ENCODE measurements at places on chromosomes 5 and 9.
A peak's percentile ranks its signal among the peaks of the same experiment; 100 is the strongest.

DNA sequence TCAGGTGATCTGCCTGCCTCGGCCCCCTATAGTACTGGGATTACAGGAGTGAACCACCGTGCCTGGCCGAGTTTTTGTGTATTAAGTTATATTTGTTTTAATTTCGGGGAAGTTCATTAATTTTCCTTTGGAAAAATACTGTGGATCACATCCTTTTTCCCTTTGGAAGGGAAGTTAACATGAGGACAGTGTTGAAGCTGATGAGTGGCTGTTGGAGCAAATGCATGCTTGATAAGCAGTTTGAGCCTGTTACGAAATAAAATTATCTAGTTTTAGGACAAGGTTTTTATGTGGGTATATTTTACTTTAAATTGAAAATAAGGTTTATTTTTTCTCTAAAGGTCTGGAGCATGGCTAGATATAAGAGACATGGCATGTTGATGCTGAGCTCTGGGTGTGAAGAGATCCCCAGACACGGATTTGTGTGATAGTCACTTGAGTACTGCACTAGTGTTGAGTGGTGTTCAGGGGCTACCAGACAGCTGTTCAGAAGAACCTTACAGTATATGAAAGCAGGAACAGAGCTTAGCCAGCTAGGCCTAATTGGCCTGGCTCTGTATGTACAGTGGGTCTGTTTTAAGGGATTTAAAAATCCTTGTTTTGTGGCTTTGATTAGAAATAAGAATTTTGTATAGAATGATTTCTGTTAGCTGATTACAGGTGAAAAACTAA, 17.4 kb downstream of the LMNB1 start:
- H3K4me1 ChIP-seq = no peaks in the 10 kb centered on the region
- H3K27me3 ChIP-seq = no peaks in the 10 kb centered on the region
- no peak overlapping the region for H3K27ac ChIP-seq
- H3K4me3 ChIP-seq = no peak overlapping the region
- no peak for DNase-seq

GRCh38 chr9:114341152-114341830, 11.6 kb downstream of the ORM2 start:
- H3K27me3 ChIP-seq = no peaks in the 10 kb centered on the region
- no peak for DNase-seq
- no peak overlapping the region for H3K4me3 ChIP-seq
- H3K36me3 ChIP-seq = peaks cover 19% of the 10 kb centered on the region

- no peaks in the 10 kb centered on the region for H3K4me1 ChIP-seq
- no peak for DNase-seq
- peaks cover 2% of the 10 kb centered on the region for H3K27me3 ChIP-seq
- H3K27ac ChIP-seq = no peak overlapping the region
- H3K4me3 ChIP-seq = no peak overlapping the region
These were observed 57.4 kb upstream of the SV2C start for GRCh38 chr5:76025790-76026189.

DNA sequence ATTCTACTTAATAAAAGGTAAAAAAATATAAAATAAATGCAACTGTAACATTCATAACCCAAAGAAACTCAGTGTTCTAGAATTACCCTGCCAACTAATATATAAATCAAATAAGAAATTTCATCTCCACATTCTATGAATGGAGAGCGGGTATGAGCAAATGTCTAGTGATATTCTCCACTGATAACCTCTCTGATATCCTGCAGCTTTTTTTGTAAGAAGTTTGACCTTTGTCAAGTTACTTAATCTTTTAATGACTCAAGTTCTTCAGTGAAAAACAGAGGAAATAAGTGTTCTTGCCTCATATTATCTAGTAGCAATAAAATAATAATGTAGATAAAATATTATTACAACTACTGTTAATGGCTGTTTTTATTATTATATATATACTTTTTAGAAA, 1275.6 kb upstream of the CDH9 start:
- no peaks in the 10 kb centered on the region for H3K27me3 ChIP-seq
- no peaks in the 10 kb centered on the region for H3K36me3 ChIP-seq
- no peak overlapping the region for H3K27ac ChIP-seq
- no peak for DNase-seq
- H3K4me1 ChIP-seq = no peaks in the 10 kb centered on the region

DNA sequence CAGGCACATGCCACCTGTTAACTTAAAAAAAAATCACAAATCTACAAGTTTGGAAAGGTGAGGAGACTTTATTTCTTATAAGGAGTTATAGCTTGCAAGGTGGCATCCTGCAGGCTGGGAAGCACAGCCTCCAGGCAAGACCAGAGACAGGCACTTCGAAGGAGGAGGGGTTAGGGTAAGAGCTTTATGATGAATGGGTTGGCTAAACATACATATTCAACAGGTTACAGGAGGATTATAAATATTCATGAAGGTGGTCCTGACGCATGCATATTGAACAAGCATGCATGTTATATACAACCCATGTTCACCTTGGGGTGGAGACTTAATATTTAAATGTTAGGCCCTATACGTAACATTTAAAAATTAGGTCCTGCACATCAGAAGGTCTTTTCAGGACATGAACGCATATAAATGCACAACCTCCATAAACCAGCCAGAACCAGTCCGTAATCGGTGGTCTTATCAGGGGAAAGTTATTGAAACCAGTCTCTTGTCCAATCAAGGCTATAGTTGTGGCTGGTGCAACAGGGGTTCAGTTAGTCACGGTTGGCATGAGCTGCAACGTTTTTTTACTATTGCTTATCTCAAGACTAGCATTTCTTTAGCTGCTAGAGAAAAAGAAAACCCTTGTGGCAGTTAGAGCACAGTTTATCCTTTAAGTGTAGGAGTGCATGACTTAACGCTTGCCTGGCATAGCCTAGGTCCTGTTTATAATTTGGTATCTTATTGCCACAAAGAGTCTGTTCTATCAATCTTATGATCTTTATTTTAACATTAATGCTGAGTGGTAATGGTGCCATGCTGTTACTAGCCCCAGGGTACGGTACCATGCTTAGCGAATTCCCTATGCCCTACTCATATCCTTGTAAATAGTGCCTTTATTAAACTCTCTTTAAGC, 72.7 kb downstream of the C9orf57 start:
- H3K27me3 ChIP-seq = no peaks in the 10 kb centered on the region
- no peak for DNase-seq
- peaks cover 11% of the 10 kb centered on the region for H3K4me1 ChIP-seq
- H3K27ac ChIP-seq = no peak overlapping the region

DNA sequence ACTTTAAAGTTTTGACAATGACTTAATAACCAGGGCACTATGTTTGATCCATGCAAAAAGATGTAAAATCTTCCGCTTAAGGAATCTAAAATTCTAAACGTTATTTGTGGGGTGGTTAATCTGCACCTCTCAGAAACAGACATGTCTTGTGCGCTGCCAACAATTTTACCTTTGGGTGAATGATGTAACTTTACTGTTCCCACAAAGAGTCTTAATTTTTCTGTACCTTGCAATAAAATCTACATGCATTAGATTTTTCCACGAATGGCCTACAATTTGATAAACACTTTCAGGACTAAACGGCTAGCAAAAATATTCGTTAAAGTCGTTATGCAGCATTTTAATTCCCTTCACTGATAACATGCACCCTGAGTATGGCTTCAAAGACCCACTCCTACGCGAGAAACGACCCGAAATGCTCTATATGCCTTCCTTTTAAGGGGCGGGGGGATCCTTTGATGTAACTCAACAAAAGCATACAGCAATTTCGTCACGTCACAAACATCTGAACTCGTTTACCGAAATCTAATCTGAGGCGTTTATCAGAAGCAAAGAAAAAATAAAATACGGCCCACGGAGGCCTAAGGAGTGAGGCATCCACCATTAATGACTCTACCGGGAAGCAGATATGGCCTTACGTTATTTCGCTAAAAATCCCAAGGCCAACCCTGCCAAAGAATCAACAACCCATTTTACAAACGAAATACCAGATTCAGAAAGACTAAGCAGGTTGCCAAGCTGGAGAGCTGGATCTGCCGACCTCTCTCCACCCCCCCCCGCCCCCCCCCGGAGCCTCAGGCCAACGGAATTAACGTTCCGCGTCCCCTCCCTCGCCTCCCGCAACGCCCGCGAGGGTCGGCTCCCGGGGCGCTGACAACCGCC, 621 bp downstream of the AK6 start:
- DNase-seq = no peak
- H3K4me1 ChIP-seq = peaks cover 2% of the 10 kb centered on the region
- H3K27ac ChIP-seq = peak overlapping the region; percentile 99
- peaks cover 22% of the 10 kb centered on the region for H3K36me3 ChIP-seq

DNA sequence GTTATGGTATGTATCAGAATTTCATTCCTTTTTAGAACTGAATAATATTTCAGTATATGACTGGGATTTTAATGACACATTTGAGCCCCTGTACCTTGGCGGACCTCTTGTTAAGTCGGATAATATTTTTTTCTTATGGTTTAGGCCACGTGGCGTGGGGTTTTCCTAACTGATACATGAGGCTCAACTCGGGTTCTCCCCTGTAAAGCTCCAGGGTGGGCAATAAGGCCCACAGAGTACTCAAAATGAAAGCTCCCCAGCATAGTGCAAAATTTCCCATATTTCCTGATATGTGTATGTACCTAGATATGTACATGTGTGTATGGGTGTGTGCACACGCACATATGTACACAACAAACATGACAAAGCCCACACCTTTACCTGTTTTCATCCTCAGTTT, 24.5 kb downstream of the TICAM2 start:
- H3K4me1 ChIP-seq = no peaks in the 10 kb centered on the region
- H3K27me3 ChIP-seq = no peaks in the 10 kb centered on the region
- no peak for DNase-seq
- no peak overlapping the region for H3K4me3 ChIP-seq
- no peaks in the 10 kb centered on the region for H3K36me3 ChIP-seq

GRCh38 chr5:54362434-54362833, 52.1 kb upstream of the ARL15 start:
- H3K4me3 ChIP-seq = no peak overlapping the region
- no peaks in the 10 kb centered on the region for H3K27me3 ChIP-seq
- peaks cover 3% of the 10 kb centered on the region for H3K4me1 ChIP-seq
- H3K36me3 ChIP-seq = no peaks in the 10 kb centered on the region
- no peak for DNase-seq
- H3K27ac ChIP-seq = no peak overlapping the region

- H3K27me3 ChIP-seq = peaks cover 2% of the 10 kb centered on the region
- no peaks in the 10 kb centered on the region for H3K36me3 ChIP-seq
These were observed 89.2 kb upstream of the LMX1B start for GRCh38 chr9:126524353-126525077.

DNA sequence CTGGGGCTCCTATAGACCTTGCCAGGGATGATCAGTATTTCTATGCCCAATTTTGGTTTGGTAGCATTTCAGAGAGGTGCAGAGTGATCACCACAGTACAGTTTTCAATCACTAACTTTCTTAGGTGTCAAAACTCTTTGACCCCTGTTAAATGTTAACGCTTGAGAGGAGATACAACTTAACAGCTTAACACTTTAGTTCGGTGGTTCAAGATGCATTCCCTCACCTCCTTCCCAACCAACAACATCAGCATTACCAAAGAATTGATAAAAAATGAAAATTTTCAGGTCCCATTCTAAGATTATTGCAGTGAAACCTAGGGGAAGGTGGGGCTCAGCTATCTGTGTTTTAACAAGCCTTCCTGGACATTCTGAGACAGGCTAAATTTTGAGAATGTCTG, 16.2 kb downstream of the ALDH1A1 start:
- H3K27me3 ChIP-seq = no peaks in the 10 kb centered on the region
- H3K4me1 ChIP-seq = peaks cover 2% of the 10 kb centered on the region
- no peak overlapping the region for H3K4me3 ChIP-seq
- no peak overlapping the region for H3K27ac ChIP-seq

GRCh38 chr5:105034401-105034763, 1471.8 kb upstream of the NUDT12 start:
- H3K27me3 ChIP-seq = no peaks in the 10 kb centered on the region
- H3K36me3 ChIP-seq = no peaks in the 10 kb centered on the region
- no peaks in the 10 kb centered on the region for H3K4me1 ChIP-seq
- no peak for DNase-seq
- no peak overlapping the region for H3K27ac ChIP-seq

DNA sequence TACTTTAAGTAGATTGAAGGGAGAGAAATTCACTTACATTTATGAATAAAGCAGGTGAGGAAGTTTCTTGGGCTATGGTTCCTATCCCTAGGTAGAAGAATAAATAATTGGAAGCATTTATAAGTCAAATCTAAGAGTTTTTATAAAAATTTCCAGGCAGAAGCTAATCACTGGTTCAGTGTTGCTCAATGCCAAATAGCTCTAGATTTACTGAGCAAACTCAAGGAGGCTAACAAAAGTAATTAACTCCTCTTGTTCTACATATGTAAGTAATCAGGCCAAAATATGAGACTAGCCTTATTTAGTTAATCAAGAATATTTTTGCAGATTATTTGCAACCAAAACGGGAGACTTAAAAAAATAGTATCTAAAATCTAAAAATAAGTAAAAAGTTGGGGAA, 472.3 kb downstream of the PLK2 start:
- no peaks in the 10 kb centered on the region for H3K27me3 ChIP-seq
- no peak overlapping the region for H3K27ac ChIP-seq
- H3K4me1 ChIP-seq = no peaks in the 10 kb centered on the region
- no peak for DNase-seq

- no peak for DNase-seq
- no peaks in the 10 kb centered on the region for H3K36me3 ChIP-seq
- no peak overlapping the region for H3K4me3 ChIP-seq
- H3K27ac ChIP-seq = no peak overlapping the region
These were observed 5.1 kb downstream of the TEX48 start for GRCh38 chr9:114676901-114677300.

DNA sequence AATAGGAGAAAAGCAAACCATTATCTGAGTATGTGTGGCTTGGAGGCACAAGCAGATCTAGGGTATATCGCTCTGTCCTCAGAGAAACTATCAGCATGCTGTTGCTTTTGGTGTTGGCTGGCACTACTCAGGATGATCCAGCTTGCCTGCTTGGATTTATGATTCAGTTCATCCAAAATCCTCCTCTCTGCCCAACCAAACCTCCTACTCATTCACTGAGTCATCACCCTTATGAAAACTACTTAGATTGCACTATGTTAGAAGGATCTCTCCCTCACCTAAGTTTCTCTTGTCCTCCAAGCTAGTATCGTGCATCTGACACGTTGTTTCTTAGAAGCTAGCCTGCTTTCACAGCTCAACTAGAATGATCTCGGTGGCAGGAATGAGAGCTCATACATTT, 14.2 kb upstream of the ZBED3 start:
- DNase-seq = no peak
- H3K36me3 ChIP-seq = no peaks in the 10 kb centered on the region
- no peaks in the 10 kb centered on the region for H3K4me1 ChIP-seq
- H3K27ac ChIP-seq = no peak overlapping the region

DNA sequence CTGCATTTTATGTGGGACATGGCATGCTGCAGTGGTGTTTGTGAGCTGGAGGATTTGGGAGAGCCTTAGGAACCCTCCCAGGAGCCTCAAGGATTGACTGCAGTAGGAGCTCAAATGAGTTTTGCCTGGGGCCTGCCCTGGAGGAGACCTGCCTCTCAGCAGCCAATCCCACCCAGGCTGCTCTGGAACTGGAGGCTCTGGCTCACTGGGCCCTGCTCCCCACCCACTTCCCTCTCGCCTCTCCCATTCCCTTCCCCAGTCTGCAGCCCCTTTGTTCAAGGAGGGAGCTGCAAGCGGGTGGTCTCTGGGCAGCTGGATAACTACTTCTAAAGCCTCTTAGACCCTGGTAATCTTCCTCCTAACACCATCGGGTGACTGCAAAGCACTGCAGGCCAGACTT, 24.2 kb downstream of the KCNIP1 start:
- no peak for DNase-seq
- no peaks in the 10 kb centered on the region for H3K27me3 ChIP-seq
- no peak overlapping the region for H3K4me3 ChIP-seq
- no peaks in the 10 kb centered on the region for H3K4me1 ChIP-seq
